ENCODE measurements at places on chromosomes 16 and 17.

GRCh38 chr16:57061084-57061905, 31.1 kb upstream of the CPNE2 start:
- no peak for DNase-seq

GRCh38 chr17:27346228-27346899, 52.5 kb downstream of the WSB1 start:
- DNase-seq: no peak

DNA sequence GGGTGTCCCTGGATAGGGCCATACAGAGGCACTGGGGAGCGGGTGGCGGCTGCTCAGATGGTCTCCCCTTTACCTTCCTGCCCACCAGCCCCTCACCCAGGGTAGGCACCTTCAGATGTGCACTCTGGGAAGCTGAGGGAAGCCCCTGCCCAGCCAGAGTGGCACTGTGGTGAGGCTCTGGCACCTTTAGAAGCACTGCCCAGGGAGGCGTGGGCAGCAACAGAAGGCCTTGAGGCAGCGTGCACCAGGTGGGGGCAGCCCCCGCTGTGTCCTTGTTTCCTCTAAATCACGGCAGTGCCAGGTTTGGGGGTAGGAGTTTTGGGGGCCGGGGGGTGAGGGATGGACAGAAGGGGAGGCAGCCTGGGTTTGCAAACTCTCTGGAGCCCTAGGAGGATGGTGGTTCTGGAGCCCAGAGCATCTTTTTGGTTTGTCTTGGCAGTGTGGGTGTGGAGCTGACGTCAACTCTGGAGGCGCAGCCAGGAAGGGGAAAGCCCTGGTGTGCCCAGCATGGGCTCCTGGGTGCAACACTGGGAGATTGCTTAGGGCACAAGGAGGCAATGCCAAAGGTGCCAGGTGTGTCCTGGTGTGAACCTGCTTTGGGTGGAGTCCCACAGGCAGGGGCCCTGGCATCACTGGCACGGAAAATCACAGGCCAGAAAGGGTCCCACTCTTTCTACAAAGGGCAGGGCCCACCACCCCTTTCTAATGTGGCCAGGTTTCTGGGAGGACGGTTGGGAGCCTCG, 23.1 kb upstream of the CDC42EP4 start:
- DNase-seq: no peak

DNA sequence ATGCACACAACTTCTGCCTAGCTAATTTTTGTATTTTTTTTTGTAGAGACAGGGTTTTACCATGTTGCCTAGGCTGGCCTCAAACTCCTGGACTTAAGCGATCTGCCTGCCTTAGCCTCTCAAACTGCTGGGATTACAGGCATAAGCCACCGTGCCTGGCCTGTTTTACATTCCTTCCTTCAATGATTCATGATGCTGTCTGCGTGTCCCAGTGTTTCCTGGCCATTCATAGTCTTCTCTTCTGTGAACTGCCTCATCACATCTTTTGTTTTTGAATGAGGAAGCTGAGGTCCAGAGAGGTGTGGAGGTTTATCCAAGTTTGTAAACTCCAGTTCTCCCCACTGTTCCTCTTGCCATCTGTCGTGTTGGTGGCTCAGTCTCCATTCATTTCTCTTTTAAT, 64.5 kb upstream of the MED9 start:
- no peak for DNase-seq

GRCh38 chr17:66684261-66684660, 150.7 kb upstream of the CACNG5 start:
- no peak for DNase-seq

Measured in stimulated activated CD8-positive, alpha-beta memory T cell treated with anti-CD3 and anti-CD28 coated beads, Interleukin-7, amount 100 ng/mL, for 1 hour (primary cell).